Stimulated activated CD4-positive, alpha-beta T cell treated with anti-CD3 and anti-CD28 coated beads, Interleukin-1b, Interleukin-23, amount 100 ng/mL, for 1 hour (primary cell): ENCODE measurements at places on chromosomes 2 and 18.

DNA sequence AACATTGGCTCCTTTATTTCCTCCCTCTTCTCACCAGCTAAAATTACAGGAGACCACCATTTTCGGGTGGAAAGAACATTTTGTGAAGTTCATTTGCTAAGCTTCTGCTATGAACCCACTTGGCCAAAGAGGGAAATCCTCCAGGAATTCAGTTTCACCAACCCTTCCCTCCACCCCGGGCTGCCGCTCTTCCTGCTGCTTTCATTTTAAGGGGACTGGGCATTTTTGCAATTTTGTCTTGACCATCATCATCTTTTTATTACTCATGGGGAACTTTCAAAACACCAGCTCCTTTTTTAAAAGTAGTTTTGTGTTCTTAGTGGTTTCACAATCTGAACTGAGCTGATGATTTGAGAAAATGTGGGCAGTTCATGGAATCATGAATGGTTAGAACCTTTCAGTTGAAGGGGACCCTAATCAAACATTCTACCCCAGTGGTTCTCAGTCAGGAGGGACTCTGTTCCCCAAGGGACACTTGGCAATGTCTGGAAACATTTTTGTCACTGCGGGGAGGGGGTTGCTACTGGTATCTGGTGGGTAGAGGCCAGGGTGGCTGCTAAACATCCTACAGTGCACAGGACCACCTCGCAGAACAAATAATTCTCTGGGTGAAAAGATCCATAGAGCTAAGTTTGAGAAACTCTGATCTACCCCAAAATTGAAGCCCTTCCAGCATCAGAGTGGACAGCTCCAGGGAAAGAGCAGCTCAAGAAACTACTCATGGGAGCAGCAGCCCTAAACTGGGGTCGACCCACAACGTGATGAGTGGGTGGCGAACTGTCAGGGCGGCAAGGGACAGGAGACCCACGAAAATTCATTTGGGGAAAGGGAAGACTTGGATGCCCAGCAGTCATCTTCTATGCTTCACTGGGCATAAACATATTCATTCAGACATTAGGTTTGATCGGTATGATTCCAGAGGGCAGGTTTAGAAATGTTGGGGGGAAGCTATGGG is 92.9 kb downstream of the ACKR3 start:
- no peak for DNase-seq

- DNase-seq: no peak
Observed at GRCh38 chr18:39627936-39628335, 2062.3 kb upstream of the CELF4 start.

GRCh38 chr2:16429431-16430145 is 236.0 kb downstream of the CYRIA start:
- DNase-seq: no peak

DNA sequence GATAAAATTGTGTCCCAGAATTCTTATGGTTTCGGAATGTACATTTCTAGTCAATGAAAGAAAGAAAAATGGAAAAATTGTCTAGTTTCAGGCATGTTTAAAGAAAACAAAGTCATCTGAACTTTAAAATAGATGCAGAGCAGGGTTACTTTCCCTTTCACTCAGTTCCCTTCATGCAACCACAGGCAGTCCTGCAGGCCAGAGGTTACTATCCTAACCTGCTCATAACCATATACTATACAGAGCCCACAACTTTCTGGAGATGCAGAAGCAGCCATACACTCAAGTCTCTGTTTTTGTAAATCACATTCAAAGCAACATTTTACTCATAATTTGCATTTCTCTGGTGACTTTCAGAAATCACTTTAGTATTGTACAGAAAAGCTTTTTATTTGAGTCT is 690.3 kb downstream of the MBD2 start:
- no peak for DNase-seq

GRCh38 chr2:137190411-137191195 is 425.3 kb downstream of the THSD7B start:
- DNase-seq: no peak

DNA sequence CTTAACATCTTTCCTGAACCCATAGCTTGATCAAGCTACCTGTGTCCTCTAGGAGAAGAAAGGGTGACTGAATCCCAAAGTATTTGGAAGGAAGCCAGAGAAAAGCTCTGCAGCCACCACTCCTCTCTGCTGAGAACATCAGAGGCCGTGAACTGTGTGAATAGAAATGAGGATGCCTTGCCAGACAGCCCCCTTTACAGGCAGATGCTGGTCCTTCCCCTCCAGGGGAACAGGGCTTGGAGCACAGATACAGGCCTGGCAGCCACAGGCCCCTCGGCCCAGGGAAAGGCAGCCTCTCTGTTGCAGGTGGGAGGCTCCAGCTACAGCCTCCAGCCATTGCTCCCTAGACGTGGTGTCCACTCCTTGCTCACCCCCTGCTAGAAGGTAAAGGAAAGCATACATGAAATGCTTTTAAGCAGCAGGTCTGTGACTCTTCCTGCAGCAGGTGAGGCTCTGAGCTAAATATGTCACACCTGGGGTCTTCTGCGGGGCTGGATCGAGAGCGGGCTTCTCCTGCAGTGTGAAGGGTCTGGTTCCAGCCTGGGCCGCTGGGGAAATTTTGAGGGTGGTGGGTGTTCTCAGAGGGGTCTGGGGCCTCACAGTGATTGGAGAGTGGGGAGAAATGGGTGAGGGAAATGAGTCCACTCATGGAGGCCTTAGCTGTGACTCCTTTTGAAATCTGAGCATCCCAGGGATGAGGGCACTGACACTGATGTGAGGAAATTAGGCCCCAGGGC is 234.0 kb downstream of the KLHL29 start:
- DNase-seq: no peak

DNA sequence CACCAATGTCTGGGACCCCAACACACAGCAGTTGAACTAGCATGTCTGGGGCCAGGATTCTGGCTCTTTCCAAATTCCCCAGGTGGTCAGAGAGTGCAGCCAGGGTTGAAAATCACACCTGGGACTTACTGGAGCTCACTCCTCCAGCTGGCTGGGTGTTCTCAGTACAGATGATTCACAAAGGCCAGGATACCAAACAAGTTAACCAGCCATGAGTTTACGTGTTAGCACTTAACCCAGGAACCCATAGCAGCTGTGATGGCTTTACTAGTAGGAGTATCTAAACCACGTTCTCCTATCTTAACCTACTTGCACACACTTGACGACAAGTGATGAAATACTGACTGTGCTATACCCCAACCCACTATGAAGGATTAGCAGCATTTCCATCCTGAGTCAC is 222.8 kb downstream of the FBXO15 start:
- DNase-seq: no peak

DNA sequence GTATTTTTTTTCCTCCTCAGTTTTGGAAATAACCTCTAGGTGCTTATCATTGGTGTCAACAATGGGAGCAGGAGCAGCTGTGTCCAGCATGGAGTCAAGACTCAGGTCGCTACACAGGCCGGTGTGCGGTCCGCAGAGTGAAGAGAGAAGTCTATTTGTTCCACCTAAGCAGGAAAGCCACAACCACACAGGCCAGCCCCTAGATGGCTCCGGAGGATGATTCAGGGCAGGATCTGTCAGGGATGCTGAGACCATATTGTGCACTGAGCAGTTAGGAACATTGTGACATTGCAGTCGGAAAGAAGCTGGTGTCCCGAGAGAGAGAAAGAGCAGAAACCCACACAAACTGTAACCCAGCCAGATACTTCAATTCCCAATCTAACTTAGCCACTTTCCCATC is 136.9 kb downstream of the GAREM1 start:
- DNase-seq: no peak

DNA sequence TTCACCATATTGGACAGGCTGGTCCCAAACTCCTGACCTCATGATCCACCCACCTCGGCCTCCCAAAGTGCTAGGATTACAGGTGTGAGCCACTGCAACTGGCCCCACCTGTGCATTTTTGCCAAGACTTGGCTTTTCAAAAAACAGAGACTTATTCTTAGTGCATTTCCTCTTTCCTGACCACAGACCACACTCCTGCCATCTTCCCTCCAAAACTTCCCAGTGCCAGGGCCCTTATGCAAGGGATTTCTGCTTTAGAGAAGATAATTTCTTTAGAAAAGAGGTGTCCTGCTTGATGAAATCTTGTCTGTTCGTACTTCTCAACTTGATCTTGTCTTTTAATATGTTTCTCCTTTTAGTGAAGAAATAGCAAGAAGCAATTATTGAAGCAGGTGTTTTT is 98.8 kb upstream of the ZNF516 start:
- DNase-seq: no peak

GRCh38 chr18:49026501-49027373 is 76.0 kb upstream of the SMAD7 start:
- no peak for DNase-seq

GRCh38 chr2:9832586-9832985 is 10.7 kb upstream of the TAF1B start:
- DNase-seq: no peak

GRCh38 chr2:119823734-119824334 is 64.1 kb downstream of the PTPN4 start:
- DNase-seq: no peak

DNA sequence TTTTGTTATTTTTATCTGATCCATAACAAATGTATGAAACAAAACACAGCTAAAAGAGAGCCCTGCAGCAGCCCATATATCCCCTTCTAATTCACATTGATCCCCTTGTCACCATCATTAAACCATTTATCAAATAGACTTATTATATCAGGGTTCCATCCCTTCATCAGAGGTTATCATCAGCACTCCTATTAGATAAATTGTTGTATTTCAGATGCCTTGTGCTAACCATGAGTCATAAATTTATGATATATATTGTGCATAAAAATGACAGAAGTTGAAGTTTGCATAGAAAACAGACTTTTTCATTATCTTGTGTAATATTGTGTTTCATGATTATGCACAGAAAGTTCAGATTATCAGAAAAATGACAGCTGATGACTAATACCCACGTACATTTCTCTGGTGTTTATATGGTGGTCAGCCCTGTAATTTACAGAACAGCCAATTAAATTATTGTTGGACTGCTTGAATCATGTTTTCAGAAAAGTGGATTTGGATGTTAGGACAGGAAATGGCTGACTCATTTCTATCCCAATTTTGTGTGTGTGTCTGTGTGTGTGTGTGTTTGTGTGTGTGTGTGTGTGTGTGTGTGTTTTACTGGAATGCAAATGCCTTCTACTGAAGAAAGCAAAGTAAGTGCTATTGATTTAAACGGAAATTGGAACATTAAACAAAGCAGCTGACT is 80.9 kb downstream of the PPP1R1C start:
- no peak for DNase-seq

- no peak for DNase-seq
Observed at GRCh38 chr2:73238149-73238548, 4.0 kb downstream of the CCT7 start.

DNA sequence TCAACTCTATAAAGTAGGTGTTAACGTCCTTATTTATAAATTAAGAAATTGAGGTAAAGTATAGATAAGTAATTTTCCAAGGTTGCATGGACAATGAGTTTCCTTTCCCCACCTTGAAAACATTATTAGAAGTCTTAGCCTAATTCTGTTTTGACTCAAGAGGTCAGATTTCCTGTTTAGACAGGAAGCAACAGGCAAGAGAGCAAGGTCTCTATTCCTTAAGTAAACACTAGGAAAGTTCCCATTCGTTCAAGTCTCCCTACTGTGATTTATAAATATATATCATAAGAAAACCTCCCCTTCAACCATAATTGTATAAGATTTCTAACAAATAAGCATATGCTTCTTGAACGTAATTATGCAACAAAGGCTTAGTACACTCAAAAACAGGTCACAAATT is 40.3 kb downstream of the CLASP1 start:
- DNase-seq: no peak

- no peak for DNase-seq
Observed at GRCh38 chr18:79221136-79221535, 151.9 kb downstream of the ATP9B start.

- no peak for DNase-seq
Observed at GRCh38 chr18:46051731-46052461, 20.2 kb downstream of the PSTPIP2 start.

GRCh38 chr2:30655660-30656059 is 151.6 kb downstream of the CAPN13 start:
- no peak for DNase-seq

- DNase-seq: no peak
Observed at GRCh38 chr2:156379071-156379470, 46.5 kb upstream of the NR4A2 start.

GRCh38 chr2:8138923-8139667 is 542.8 kb upstream of the ID2 start:
- no peak for DNase-seq

GRCh38 chr2:216624251-216624650 is 9.0 kb upstream of the IGFBP2 start:
- DNase-seq: no peak

GRCh38 chr2:164967361-164967760 is 12.0 kb upstream of the SLC38A11 start:
- no peak for DNase-seq

- no peak for DNase-seq
Observed at GRCh38 chr2:46445556-46445955, 33.8 kb upstream of the TMEM247 start.

DNA sequence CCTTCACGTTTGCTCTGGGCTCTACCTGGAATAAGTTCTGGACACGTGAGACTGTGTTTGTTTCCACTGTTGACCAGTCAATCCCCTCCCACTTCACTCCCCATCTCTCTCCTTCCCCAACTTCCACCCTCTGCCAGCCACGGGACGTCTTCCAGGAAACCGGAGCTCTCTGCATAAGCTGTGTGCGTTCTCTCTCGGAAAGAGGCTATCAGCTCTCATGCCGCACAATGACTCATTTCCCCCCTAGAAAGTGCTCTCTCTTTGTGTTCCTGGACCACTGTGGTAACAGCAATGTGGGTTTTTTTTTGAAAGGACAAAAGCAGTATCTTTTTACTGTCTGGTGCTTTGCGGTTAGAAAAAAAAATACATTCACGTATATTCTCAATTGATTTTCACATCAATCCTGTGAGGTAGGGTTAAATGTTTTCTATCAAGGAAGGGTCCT is 10.2 kb downstream of the PROKR1 start:
- DNase-seq: no peak

GRCh38 chr2:218427741-218428140 is 8.8 kb downstream of the VIL1 start:
- DNase-seq: no peak

- no peak for DNase-seq
Observed at GRCh38 chr2:240990726-240991377, 7.6 kb upstream of the SNED1 start.
